Epithelial cell of prostate (primary cell): ENCODE measurements at places on chromosomes 16 and 17.

- DNase-seq: no peak
Observed at GRCh38 chr16:85858984-85859817, 39.8 kb upstream of the IRF8 start.

DNA sequence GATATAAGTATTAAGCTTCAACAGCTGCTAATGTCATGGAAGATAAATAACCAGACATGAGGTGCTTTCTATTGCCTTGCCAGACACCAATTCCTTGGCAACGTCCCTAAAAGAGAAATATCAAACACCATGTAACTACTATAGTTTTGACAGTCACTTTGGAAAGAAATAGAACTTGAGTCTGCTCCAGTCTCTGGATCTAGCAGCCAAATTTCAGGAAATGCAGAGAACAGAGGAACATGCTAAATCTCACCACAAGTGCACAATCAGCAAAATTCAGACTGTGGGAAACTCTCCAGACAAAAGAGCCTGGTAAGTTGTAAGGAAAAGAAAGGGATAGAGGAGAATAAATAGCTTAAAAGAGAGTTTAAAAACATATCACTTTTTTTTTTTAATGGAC lies 28.4 kb upstream of the TANC2 start:
- no peak for DNase-seq

DNA sequence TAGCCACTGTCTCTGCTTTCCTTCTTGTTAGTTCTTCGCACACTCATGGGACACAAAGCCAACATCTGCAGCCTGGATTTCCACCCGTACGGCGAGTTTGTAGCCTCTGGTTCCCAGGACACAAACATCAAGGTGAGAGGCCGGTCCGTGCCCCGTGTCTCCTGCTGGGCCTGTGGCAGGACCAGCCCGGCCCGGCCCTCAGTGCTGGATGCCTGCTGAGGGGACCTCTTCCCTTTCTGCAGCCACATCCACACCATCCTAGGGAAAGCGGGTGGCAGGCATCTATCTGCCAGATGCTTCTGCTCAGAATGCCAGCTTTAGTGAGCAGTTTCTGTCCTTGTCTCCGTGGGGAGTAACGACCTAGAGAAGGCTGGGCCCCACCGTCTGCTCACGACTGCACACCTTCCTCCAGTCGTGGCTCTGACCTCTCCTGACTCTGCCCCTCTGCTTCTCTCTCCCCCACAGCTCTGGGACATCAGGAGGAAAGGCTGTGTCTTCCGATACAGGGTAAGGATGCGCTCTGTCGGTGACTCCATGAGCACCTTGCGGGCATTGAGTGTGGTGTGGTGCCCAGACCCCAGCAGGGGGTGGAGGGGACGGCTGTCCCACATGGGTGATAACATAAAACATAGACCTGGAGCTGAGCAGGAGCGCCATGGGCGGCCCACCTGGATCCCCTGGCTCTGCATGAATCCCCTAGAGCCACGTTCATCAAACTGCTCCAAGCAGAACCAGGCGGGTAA lies 15.4 kb downstream of the KATNB1 start:
- no peak for DNase-seq

DNA sequence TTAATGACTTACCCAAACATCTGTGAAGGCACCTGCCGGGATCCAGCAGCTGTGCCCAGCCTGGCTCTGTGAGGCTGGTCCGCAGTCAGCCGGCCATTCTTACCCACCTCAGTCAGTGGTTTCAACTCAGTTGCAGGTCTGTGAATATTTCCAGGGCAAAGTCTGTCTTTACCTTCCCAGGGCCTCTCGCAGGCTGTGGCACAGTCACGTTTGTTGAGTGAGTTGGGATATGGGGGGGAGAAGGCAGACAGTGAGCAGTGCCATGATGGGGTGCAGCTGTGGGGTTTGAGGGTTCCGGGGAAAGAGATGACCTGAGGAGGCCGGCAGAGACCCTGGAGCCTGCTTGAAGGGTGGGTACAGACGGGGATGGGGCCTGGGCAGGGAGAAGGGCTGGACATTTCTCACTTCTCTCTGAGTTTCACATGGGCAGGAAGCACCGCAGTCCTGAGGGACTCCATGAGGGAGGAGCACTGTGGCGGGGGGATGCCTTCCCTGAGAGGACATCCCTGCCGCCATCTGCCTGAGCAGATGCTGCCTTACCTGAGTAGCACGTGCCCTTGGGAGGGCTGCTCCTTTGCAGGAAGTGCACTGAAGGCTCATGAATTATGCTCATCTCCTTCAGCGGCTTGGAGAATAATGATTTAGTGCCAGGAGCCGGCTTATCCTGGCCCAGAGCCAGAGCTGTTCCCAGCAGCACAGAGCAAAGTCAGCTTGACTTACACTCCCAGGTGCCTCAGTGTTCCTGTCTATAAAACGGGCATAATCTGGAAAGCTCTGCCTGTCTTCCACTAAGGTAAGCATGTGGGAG lies 48.1 kb downstream of the KSR1 start:
- DNase-seq: no peak

DNA sequence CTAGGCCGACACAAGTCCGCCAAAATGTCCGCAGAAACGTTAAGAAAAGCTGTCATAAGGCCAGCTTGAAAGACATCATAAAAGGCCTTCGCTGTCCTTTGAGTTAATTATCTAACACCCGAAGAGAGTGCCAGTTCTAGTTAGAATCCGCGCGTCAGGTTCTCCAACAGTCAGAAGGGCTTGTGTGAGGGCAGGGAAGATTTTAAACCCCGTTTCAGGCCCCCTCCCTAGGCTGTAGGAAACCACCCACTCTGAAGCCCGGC lies 729 bp upstream of the CLTC start:
- no peak for DNase-seq

- no peak for DNase-seq
Observed at GRCh38 chr17:10713318-10713717, 15.9 kb downstream of the ADPRM start.

- no peak for DNase-seq
Observed at GRCh38 chr17:71287071-71287823, 833.6 kb upstream of the SOX9 start.

DNA sequence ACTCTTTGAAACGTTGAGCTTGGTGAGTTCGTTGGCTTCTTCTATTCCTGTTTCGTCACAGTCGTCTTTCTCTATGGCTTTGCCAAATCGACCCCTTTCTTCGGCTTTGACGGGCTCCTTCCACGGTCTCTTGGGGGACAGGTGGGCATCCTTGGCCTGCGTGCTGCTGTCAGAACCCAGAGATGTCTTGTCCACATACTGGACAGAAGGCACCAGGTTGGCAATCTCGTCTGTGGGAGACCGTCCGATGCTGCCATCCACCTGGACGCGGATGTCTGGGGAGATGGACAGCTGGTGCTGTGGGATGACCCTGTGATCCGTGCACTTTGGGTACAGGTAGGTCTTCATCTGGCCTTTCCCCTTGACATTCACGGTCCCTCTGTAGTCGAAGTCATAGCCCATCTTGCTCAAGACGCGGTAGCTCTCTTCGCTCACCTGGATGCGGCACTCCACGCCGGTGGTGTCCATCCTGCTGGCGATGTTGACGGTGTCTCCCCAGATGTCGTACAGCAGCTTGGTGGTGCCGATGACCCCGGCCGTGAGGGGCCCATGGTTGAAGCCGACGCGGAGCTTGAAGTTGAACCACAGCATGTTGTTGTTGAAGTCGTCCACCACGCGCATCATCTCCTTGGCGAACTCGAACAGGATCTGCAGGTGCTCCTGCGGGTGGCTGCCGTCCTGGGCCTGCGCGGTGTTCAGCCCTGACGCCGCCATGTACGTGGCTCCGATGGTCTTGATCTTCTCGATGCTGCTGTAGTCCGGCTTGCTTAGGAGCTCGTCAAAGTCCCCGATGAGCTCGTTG lies 85.5 kb upstream of the CREBBP start:
- DNase-seq: no peak

DNA sequence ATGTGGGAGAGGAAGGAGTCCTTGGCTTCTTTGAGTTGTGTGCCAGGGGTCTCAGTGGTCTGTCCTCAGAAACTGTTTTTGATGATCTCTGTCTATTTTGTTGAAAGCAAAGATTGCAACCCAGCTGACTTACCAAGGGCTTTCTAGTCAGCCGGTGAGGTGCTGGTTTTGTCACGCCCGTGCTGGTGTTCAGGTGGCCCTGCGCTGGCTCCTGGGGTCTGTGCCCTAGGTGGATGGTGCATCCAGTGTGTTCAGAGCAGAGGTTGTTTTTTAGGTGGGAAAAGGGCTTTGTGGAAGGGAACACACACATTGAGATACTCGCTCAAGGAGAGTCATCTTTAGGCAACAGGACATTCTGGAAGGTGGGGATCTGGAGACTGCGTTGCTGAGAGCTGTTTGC lies 51.0 kb downstream of the BANP start:
- DNase-seq: no peak

DNA sequence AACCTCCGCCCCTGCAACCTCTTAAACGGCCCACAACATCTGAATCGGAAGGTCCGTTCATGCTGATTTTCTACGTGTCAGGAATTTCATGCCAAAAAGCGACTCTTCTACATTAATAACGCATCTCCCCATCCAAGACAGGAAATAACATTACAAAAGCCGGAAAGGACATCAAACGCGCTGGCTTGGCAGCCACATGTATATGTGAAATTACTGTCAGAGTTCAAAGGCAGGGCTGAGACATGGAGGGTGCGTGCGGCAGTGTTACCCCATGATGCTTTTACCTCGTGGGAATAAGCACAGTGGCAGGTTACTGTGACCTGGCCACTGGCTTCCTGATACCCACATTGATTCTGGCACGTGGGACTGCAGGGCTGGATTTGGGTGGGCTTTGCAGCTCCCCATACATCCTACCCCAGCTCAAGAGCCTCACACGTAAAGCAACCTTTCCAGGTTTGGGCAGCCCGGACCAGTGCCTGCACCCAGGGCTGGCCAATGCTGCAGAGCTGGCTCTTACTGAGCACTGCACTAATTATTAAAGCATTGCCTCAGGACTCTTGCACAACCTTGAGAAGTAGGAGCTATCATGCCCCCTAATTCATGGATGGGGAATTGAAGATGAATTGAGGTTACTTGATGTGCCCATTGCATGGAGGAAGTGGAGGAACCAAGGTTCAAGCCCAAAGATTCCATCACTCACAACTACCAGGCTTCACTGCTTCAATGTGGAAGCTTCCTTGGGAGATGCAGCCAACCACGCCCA lies 120.6 kb upstream of the FOXF1 start:
- DNase-seq: no peak

GRCh38 chr17:63611354-63611753 lies 10.7 kb downstream of the TACO1 start:
- DNase-seq: no peak

DNA sequence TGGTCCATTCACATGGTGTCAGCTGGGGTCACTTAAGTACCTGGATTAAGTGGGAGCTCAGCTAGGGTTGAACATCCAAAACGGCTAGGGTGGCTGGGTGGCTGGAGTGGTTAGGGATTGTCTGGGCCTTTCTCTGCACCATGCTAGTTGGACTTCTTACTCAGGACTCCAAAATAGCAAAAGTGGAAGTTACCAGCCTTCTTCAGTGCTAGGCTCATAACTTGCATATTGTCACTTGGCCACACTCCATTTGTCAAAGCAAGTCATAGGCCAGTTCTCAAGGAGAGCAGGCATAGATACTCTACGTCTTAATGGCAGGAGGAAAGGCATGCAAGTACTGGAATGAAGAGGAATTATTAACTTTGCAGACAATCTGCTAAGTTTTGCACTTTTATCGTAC lies 69.7 kb downstream of the ESRP2 start:
- DNase-seq: no peak

DNA sequence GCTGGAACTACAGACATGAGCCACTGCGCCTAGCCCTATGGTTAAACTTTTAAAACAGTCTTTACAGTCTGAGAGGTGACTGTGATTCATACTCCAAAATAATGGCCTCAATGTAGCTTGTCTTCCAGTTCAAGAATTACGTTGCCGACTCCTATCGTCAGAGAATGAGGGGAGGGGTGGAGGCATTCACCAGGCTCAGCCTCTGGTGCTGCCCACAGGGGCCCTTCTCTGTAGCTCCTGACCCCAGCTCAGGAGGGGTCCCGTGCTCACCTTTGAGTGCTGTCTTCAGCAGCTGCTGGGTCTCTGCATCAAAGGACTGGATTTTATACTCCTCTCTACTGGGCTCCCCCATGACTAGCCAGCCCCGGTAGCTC lies 1.2 kb downstream of the MIF4GD start:
- no peak for DNase-seq

DNA sequence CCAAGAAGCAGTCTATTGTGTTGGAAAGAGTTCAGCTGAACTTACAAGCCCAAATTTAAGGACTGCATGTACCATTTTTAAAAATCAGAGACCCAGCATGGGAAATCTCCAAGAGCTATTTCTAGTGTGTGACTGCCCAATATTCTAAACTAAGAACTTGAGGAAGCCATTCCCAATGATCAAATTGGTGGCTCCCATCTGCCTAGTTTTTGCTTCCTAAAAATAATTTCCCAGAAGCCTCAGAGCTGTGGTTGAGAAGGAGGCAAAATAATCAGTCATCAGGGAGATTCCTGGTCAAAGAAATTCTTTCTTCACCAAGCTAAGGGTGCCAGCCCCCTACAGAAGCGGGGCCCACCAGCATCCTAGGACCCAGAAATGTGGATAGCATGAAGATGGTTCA lies 176.1 kb upstream of the CDH5 start:
- DNase-seq: no peak

- DNase-seq: no peak
Observed at GRCh38 chr16:88352261-88353200, 30.2 kb upstream of the ZNF469 start.

- DNase-seq: no peak
Observed at GRCh38 chr16:4318451-4318910, 2.6 kb downstream of the GLIS2 start.

GRCh38 chr17:7611635-7612293 lies 2.9 kb downstream of the FXR2 start:
- no peak for DNase-seq
